ENCODE measurements at places on chromosomes 2 and 18.

GRCh38 chr18:79343567-79344207 is 52.0 kb upstream of the NFATC1 start:
- no peak for DNase-seq

DNA sequence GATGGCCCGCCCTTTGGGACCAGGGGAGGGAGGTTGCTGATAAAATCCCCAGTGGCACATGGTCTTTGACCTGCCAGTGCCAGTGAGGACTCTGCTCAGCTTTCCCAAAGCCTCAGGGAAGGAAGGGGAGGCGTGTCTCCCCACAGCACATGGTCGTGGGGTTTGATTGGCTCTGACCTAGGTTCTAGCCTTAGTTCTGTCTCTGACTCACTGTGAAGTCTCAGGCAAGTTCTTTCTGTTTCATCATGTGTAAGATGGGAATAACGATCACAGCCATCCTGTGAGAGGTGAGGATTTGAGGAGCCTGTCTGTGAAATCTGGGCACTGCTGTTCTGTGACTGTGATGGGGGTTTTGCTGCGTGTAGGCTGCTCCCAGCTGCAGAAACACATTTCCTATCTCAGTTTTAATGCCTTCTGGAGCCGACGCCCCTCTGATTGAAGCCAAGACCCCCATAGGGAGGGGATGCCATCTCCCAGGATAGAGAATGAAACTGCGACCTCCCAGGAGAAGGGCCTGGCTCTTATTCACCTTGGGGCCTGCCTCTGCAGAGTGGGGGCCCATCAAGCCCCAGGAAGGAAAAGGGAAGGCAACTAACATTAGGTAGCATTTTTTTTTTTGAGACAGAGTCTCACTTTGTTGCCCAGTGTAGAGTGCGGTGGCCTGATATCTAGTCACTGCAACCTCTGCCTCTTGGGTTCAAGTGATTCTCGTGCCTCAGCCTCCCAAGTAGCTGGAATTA is 84.0 kb downstream of the DDX1 start:
- DNase-seq, result no peak

- DNase-seq, result no peak
Measured at GRCh38 chr2:12948231-12948960, 231.7 kb downstream of the TRIB2 start.

DNA sequence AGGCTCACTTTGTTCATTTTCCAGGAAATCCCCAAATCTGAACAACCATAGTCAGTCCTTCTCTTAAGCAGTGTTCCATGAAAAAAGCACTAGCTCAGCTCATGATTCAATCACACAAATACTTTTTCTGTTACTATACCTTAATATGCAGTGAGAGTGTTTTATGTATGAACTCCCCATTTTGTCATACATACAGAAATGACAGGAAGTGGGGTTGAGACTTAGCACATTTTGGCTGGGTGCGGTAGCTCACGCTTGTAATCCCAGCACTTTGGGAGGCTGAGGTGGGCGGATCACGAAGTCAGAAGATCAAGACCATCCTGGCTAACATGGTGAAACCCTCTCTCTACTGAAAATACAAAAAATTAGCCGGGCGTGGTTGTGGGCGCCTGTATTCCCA is 55.2 kb upstream of the DTNB start:
- no peak for DNase-seq

GRCh38 chr2:29006092-29006979 is 25.2 kb downstream of the TOGARAM2 start:
- DNase-seq, result no peak

GRCh38 chr2:102755284-102755683 is 6.5 kb upstream of the TMEM182 start:
- no peak for DNase-seq

DNA sequence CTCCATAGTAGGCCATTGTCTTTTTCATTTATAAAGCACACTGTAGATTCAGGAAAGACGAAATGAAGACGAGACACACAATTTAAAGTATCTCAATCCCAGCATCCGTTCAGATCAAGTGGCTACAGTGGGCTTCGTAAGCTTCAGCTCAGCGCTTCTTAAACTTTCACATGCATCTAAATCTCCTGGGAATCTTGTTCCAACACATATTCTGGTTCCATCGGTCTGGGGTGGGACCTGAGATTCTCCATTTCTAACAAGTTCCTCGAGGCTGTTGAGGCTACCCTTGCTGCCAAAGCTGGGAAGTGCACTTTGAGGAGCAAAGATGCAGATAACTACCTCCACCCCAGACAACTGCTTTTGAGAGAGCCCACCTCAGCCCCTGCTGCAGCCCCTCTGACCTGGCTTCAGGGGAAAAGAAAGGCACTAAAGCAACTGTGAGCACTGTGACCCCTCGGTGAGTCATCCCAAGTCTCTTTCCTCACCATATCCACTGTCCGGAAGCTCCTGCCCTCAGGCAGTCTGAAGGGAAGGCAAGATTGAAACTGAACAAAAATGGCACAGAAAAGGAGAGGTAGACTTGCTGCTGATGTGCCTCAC is 201.1 kb upstream of the FBXO11 start:
- DNase-seq, result no peak

Data from stimulated activated CD8-positive, alpha-beta memory T cell treated with anti-CD3 and anti-CD28 coated beads, Interleukin-4, amount 100 ng/mL, for 1 hour (primary cell).